Esophagus squamous epithelium (tissue), 5 donors: ENCODE measurements at places on chromosomes 1 and 21.

DNA sequence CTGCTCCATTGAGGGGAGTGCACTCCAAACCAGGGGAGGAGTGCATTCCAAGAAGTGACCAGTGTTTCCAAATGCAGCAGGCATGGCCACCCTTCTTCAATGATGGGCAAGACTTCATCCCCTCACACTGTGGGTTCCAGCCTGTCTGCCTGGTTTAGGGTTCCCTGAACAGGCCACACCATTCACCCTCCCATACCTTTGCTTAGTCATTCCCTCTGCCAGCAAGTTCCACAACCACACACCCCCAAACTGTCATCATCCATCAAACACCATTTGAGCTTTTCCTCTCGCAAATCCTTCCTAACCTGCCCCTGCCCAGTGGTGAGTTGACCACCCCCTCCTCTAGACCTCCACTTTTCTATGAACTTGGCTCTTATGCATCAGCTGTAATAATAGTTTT is 116.0 kb downstream of the PLPP3 start:
- no peak for DNase-seq

GRCh38 chr21:42236014-42236413 is 17.1 kb downstream of the ABCG1 start:
- DNase-seq: no peak

DNA sequence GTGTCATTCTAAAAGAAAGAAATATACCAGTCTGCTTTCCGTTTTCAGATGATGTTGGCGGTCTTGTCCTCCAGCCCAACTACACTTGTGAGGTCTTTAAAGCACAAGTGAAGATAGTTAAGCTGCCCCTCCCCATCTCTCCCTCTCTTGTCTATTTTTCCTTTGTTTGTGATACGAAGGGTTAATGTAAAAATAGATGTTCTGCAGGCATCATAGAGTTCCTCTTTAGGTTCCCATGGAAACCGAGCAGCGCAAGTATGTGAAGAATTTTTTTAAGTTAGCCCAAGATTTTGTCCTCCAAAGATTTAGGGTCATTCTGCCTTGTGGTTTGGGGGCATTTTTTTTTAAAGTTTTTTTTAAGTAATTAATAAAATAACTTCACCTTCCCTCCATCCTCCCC is 232.4 kb upstream of the AJAP1 start:
- no peak for DNase-seq

GRCh38 chr1:156550346-156550745 is 22.0 kb downstream of the IQGAP3 start:
- DNase-seq: no peak

DNA sequence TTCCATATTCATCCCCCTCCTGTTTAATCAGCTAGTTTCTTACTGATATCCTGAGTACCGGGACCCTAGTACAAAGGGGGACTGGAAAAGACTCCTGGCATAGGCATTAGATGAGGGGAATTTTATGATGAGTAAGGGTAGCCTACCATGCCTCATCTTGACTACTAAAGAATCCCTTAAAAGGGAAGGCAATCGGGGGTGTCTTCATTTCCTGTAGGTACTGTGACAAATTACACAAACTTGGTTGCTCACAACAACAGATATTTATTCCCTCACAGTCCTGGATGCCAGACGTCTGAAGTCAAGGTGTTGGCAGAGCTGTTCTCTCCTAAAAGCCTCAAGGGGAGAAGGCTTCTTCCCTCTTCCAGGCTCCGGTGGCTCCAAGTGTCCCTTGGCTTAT is 28.9 kb upstream of the RUNX1 start:
- DNase-seq: no peak

DNA sequence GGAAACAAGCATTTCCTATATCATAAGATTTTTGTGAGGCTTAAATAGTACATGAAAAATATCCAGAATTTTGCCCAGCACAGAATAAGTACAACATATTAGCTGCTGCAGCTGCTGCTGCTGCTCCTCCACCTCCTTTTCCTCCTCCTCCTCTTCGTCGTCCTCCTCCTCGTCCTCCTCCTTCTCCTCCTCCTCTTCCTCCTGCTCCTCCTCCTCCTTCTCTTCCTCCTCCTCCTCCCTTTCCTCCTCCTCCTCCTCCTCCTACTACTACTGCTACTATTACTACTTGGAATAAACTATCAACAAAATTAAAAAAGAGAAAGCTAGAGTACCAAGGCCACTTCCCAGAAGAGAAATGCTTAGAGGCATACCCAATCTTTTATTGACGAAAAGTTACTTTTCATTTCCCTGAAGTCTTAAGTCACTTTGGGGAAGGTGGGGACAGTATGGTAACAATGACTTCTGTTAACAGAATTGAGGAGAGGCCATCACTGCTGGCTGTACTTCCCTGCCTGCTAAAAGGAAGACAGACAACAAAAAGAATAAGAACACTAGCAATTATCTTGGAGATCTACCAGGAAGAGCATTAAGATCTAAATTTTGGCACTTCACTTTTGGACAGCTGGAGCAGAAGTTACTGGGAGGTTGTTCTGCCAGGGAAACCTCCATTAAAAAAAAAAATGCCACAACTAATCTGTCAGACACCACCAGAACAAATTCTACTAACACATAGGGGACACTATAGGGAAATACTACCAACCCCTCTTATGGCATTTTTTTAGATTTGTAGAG is 7.1 kb downstream of the DENND1B start:
- DNase-seq: no peak

GRCh38 chr1:186569856-186570255 is 108.9 kb upstream of the PDC start:
- no peak for DNase-seq

DNA sequence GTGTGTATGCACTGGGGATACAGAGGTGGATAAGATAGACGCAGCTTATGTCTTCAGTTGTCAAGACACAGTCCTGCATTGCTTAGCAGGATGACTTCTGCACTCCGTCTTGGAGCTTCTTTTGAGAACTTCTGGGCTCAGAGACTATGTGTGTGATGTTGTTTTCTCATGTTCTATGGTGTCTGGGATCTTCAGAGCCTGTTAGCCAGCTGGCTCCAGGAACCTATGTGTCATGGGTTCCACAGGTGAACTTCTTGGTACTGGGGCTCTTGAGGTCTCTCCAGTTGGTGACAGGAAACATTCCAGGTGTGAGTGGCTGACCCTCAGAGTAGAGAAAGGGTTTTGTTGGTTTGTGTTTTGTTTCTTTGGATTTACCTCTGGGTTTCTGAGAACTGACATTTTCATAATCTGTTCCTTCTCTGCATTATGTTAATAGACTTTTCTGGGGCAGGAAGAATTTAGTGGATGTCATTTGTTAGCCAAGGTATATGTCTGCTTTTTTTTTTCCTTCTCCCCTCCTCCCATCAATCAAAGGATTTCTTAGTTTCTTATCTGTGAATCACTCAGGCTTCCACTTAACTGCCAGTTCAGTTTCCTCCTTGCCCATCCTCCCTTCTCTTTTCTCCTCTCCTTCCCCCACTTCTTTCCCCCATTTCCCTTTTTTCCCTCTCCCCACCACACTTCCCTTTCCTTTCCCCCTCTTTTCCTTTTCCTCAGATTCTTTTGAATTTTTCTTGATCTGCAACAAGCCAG is 18.1 kb downstream of the FGGY start:
- no peak for DNase-seq
